ENCODE measurements at places on chromosomes 2 and 18.

- no peak for DNase-seq
These were observed 29.0 kb downstream of the LPIN1 start for GRCh38 chr2:11775384-11775783.

DNA sequence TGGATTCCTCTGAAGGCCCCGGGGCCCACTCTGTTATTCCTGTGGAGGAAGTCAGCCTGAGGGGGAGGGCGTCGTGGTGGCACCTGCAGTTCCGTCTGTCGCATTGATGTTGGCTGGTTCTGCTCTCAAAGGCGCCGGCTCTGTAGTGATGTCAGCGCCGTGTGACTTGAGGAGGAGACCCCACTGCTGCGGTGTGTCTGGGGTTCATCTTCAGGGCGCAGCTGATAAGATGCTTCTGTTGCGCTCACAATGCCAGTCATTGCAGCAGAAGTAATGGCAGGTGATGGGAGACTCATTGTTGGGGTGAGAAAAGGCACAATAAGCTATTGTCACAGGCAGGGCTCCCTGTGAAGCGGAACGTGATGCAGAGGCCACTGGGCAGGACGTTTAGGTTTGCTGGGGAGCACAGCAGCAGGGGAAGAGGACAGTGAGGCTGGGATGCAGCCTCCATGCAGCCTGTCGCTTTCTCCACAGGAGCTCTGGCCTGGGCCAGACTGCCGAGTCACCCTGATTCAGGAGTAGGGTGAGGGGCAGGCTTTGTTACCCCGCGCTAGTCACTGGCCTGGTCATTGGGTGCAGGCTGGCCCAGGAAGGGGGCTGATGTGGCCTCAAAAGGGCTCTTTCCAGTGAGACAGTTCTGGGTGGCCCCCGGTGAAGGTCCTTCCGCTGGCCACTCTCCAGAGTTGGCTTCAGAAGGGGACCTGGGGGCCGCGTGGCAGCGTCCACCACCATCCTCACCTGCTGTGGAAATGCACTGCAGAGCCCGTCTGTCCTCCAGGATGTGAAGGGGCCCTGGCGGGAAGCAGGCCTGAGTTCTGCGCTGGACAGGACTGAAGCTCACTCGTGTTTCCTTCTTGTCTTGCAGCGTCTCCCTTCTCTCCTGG is 42.9 kb downstream of the SH3BP4 start:
- DNase-seq = no peak

GRCh38 chr2:86468162-86469033 is 27.2 kb downstream of the KDM3A start:
- no peak for DNase-seq

DNA sequence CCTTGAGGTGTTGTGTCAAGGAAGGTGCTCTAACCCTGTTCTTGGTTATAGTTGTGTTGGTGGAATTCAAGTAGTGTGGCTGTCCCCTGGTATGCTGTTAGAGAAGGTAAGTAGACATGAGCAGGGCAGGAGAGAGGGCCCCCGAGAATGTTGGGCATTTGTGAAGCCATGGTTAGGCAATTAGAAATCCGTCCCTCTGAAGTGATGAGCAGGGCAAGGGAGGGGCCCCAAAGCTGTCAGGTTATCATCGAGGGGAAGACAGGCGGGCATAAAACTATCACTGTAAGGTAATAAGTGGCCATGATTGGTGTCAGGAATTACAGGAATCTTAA is 5.2 kb downstream of the XRCC5 start:
- DNase-seq = no peak

DNA sequence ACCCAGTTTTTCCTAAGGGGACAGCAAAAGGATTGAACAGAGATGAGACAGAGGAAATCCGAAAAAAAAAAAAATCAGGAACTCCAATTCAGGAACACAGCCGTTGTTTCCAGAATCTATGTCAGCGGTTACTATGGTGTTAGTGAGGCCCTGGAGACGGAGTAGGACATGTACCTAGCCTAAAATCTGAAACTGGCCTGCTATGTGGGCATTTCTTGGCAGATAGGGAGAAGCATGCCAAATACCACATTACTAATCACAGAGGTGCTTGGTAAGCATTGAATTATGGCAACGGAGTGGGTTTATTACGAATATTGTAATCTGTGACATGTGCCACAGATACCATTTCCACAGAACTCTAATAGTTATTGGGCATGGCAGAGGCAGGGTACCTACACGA is 530.6 kb downstream of the CCDC85A start:
- no peak for DNase-seq

- DNase-seq = no peak
These were observed 5.1 kb upstream of the PROM2 start for GRCh38 chr2:95269036-95269680.

DNA sequence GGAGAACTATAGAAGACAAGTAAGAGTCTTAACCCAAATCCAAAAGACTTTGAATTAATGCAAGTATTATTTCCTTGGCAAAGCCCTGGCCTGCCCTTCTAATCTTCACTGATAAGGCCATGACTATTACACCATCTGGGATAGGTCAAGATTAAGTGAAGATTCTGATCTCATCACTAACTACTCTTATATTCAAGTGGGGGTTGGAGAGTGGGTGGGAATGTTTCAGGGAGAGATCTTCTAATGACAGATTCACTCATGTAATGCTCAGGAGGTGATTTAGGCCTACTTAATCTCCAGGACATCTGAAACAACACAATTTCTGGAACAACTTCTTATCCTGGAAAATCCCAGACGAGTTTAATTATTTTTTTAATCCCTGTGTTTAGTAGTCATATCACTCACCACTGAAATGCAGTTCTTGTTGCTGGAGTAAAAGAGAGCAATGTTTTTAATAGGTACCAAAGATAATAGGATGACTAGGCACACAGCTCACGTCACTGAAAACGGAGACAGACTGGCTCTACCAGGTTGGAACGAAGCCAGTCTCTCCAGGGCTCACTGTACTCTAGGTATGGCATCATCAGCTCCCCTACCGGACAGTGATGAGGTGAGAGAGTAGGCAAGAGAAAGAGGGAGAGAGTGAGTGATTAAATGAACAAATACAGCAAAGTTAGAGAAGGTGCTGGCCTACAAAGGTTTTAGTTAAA is 133.1 kb downstream of the NCKAP5 start:
- peak; percentile 54 for DNase-seq

DNA sequence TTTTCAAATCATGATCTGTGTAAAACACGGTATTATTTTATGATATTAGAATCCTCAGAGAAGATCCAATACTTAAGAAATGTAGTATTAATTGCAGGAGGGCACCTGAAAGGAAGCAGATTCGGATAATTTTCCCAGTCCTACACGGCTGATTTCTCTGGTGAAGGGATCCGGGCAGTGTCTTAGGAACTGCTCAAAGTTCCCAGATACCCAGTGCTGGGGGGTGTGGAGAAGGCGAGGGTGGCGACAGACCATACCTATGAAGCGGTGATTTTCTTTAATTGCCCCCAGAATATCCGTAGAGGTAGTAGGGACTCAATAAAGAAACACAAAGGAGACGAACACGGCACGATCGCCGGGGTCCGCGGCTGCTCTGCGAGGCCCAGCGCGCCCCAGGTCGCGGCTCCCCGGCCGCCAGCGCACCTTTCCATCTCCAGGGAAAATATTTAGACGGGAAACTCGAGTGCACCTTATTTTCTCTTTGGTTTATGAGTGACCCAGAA is 1.4 kb upstream of the SOX11 start:
- no peak for DNase-seq

GRCh38 chr18:32773382-32773712 is 524 bp upstream of the KLHL14 start:
- no peak for DNase-seq

- DNase-seq = peak; percentile 81
These were observed 34.6 kb downstream of the TGFBRAP1 start for GRCh38 chr2:105294844-105295481.

- peak; percentile 58 for DNase-seq
These were observed at the start of gene RNPEPL1 for GRCh38 chr2:240567872-240568677. RNPEPL1 (plus strand) TSS chr2:240568484; CDS start chr2:240568587, 103 bp downstream.

DNA sequence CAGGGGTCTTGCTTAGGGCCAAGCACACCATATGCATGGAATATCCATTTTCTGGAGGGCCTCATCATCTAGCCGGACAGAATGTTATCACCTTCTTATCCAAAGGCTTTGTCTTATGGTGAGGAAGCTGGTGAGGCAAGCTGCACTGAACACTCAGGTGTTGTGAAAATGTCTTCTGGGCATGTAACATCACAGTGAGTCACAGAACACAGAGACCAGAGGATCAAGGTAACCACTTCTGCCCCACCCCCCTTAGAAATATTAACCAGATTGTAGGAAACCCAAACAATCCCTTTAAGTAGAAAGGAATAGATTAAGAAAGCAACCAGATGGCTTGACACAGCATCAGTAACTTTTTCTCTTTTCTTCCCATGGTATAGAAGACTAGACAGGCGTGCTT is 51.1 kb downstream of the MYO5B start:
- DNase-seq = no peak

GRCh38 chr2:238473014-238473413 is 46.3 kb downstream of the ASB1 start:
- DNase-seq = no peak

DNA sequence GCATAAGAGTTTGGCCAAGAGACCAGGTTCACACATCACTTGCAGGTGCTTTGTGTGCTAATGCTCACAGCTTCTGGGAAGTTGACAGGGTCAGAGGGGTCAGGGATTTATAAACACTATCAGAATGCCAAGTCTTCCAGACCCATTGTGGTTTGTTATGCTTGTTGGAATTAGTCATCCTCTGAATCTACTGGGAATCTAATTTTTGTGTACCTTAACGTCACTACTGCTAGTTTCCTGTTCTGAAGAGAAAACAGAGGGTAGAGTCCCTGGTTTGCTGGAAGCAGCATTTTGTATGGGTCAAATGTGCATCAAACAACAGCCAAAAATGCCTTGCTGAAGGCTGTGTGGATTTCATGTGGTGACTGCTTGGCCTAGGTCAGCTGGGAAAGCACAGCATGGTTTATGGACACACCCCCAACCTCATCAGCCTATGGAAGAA is 33.3 kb downstream of the ANTXR1 start:
- DNase-seq = peak; percentile 4

GRCh38 chr2:127700527-127701192 is 637 bp upstream of the SFT2D3 start:
- DNase-seq = no peak

DNA sequence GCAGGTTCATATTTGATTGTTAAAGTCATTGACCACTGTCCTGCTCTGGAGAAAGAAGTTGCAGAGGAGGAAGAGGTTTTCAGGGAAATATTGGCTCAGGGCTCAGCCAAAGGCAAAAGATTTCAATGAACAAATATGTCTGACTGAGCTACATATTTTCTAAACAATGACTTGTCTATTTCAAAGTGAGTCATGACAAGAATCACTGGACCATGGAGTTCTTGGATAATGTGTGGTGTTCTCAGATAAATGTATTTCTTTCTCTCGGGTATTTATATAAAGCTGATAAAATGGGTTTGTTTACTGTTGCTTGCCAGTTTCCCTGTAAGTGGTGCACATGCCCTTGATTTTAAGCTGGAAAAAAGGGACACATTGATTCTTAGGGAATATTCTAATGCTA is 34.3 kb upstream of the RMP24 start:
- DNase-seq = peak; percentile 36

- no peak for DNase-seq
These were observed 675.5 kb downstream of the LRP1B start for GRCh38 chr2:141455211-141455826.

DNA sequence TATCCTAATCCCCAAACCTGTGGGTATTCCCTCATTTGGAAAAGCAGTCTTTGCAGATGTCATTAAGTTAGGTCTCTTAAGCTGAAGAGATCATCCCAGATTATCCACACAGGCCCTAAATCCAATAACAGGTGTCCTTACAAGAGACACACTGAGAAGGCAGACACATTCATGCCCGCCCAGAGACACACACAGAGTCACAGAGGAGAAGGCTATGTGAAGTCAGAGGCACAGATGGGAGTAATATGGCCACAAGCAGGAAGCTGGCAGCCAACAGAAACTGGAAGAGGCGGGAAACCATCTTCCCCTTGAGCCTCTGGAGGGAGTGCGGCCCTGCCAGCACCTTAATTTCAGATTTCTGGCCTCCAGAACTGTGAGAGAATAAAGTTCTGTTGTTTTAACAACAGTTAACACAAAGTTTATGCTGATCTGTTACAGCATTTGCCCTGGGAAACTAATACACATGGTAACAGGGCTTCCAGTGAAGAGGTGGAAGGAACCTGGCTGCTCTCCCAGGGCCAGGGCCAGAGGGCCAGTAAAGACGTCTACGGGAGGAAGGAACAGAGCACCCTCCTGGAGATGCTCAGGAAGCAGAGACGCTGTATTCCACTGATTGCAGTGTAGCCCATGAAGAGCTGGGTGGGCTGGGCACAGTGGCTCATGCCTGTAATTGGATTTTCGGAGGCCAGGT is 217.5 kb downstream of the GLI2 start:
- DNase-seq = no peak

DNA sequence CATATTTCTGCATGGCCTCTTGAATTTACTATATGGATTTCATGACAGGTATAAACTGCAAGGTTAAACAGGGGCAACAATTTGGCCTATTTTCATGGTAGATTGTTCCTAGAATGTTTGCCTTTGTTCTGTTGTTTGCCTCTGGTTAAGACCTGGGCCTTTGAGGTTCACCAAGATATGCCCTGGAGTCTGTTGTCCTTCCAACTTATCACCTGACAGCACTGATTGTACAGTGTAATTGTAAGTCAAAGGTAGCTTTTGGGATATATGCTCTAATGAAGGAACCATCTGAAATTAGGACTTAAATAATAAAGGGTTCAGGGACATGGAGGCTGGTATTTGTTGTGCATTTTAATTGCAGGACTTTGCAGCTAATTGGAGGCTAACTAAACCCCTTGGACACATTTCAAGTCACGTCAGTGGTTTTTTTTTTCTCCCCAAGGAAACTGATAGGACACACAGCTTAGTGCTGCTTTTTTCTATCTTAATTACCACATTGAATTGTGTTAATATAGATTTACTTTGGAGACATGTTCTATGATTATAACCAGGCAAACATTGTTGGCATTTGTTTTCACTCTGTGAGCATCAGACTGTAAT is 771.2 kb upstream of the LINC00305 start:
- no peak for DNase-seq

Data from ACHN (cell line).